ENCODE measurements at places on chromosomes 7 and 10. TPM values are rescaled to one million over a fixed set of nuclear protein-coding genes. Genes with fewer than 3 reads are reported as not detected.

CPXM2 gene
- total RNA-seq, result not detected

MAP3K8 gene
- 27.0 TPM for total RNA-seq

PTPN12 gene
- total RNA-seq, result 10.5 TPM

CYP3A4 gene
- not detected for total RNA-seq

MEOX2 gene
- total RNA-seq, result not detected

PRKAR2B gene
- 1.6 TPM for total RNA-seq

CDNF gene
- total RNA-seq, result 2.9 TPM

CH25H gene
- total RNA-seq, result not detected

FFAR4 gene
- not detected for total RNA-seq

ATG9B gene
- total RNA-seq, result 9.0 TPM

GRCh38 chr10:416091-416515 is 273.4 kb downstream of the DIP2C start:
- DNase-seq, result no peak

DNA sequence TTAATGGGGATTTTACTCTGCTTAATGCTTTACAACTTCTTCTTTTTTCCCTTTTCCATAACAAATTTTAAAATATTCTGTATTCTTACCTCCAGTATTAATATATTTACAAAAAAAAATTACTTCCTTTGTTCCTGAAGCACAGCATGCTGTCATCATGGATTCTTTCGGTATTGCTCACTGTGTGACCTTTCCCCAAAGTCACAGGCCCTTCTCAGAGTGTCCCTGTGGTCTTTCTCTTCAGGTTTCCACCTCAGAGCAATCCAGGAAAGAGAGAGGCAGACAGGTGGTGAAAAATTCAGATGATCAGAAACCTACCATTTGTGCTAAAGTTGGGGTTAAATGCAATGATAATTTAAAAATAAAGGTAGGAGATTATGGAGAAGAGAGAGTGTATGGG is 13.0 kb downstream of the AOAH start:
- no peak for DNase-seq

DNA sequence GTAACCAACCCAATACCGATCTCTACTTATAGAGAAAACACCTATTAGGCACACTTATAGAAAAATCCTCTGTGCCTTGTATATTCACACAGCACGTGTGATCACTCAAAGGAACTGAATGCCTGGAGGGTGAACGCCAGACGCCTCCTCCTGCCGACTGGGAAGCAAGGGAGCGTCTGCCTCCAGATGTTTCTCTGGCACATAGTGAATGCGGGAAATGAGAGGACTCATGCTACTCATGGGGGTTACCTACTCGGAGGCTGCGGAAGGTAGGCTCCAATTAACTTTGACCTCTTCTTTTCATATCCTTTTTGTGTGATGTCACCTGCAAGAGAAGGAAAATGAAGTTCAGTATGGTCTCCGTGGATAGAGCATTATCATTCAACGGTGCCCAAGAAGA is 203.3 kb downstream of the DIP2C start:
- no peak for DNase-seq

DNA sequence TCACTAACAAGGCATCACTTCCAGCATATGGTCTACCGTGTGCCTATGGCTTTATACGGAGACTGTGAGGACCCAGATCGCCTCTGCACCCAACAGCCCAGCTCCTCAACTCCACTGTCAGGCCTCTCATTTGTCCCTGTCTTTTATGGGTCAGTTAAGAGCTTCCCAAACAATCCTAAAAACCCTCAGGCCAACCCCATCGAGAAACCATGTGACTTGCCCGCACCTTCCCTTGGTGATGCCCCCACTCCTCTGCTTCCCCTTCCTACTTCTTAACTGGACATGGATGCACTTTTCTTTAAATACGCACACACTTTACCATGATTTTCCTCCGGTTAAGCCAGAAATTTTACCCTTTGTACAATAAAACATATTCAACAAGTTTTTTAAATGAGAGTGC is 46.8 kb downstream of the BAIAP2L1 start:
- DNase-seq, result no peak

DNA sequence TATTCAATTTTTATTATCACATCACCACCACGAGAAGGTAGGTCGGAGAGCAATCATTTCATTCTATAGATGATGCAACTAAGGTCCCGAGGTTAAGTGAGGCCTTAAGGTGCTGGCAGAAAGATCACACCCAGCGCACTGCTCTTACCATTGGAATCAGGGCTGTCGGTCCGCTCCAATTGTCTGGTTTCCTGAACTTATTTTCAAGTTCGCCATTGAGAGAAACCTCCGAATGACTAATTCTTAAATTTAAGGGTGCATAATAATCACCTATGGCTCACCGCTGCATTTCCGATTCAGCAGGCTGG is 625 bp upstream of the GSTO2 start:
- DNase-seq, result no peak

DNA sequence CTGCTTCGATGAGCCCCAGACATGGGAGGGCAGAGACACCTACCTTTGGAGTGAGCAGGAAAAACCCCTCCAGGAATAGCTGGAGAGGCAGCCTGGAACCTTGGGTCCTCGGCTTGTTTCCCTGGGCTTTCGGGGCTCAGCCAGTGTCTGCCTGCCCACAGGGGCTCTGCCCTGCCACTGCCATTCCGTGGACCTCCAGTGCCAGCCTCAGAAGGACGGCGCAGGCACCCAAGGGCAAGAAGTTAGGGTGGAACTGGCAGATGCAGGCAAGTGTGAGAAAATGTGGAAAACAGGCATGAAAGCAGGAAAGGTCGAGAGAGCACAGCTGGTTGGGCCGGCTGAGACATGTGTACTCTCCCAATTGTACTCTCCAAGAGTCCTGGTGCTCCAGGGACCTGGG is 281.5 kb downstream of the GRID1 start:
- no peak for DNase-seq

GRCh38 chr7:102153599-102153946 is 133.1 kb upstream of the SH2B2 start:
- no peak for DNase-seq

DNA sequence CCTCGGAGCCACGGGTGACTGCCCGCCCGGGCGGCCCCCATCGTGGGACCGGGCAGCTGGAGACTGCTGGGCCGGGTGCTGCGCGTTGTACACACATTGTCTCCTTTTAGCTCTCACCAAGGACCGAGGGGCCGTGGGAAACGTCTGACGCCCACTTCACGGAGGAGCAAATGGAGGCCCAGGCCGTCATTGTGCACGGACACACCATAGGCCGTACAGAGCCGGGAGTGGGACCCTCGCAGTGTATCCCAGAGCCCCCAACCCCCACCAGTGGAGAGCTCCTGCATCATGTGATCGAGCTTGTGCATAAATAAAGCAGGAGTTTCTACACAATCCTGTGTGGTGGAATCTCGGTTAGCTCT is 722 bp downstream of the DENND10 start:
- DNase-seq, result peak; percentile 16

GRCh38 chr7:109126404-109127050 is 556.9 kb downstream of the DNAJB9 start:
- DNase-seq, result no peak

- DNase-seq, result no peak
Measured at GRCh38 chr7:149767068-149767467, 6.3 kb downstream of the ZNF467 start.

GRCh38 chr7:16323313-16323712 is 98.0 kb downstream of the CRPPA start:
- no peak for DNase-seq
